ENCODE measurements at places on chromosomes 13 and 19.

- no peak for DNase-seq
These were observed 33.1 kb downstream of the RGCC start for GRCh38 chr13:41490371-41491015.

DNA sequence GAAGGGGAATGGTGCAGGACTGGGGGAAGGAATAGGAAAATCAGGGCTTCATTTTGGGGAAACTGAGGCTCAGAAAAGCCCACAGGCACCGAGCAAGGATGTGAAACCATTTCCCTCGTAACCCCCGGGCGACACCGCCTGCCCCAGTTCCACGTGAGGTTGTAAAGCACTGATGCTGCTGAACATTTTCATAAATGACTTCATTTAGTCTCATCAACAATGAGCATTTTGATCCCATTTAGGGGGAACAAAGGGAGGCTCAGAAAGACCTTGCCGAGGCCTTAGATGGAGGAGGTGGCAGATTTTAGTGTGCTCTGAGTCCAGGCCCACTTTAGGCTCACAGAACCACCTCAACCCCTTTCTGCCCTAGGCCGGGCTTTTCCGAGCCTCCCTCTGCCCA, 20.5 kb upstream of the FBXO27 start:
- no peak for DNase-seq

- DNase-seq = no peak
These were observed 1.1 kb upstream of the HMGB1 start for GRCh38 chr13:30466841-30467252.

DNA sequence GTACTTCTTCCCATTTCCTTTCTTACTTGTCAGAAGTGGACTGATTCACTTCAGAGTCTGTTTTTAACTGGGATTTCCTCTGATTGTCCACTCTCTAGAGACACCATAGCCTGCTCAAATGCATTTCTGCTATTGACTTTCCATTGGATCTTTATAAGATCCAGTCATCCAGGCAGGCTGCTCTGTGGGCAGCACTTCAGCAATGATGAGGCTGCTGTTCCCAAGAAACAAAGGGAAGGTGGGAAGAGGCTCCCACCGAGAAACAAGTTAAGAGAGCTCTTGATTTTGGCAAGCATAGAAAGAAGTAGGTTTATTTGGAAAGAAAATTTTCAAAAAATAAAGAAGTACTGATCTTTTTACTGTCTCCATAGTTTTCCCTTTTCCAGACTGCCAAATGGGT, 125.8 kb upstream of the STARD13 start:
- DNase-seq = no peak

DNA sequence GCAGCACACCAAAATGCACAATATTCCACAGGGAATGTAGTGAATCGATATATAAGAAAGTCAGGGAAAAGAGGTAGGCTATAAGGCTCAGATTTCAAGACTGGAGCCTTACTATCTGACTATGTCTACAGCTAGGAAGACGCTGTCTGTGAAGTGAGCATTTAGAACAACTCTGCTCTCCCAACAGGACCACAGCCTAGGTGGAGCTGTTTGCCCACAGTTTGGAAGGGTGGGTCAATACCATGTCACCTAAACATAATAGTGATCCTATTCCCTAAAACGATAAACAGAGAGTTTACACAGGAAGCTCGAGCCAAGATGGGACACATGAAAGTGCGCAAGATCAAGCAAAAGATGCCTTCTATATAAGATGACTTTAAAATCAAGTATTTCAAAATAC, 2486.0 kb upstream of the PCDH20 start:
- DNase-seq = no peak

- peak; percentile 58 for DNase-seq
These were observed 2.1 kb downstream of the FGF9 start for GRCh38 chr13:21672796-21673538.

GRCh38 chr13:53254500-53254899, 225.9 kb downstream of the OLFM4 start:
- DNase-seq = no peak

DNA sequence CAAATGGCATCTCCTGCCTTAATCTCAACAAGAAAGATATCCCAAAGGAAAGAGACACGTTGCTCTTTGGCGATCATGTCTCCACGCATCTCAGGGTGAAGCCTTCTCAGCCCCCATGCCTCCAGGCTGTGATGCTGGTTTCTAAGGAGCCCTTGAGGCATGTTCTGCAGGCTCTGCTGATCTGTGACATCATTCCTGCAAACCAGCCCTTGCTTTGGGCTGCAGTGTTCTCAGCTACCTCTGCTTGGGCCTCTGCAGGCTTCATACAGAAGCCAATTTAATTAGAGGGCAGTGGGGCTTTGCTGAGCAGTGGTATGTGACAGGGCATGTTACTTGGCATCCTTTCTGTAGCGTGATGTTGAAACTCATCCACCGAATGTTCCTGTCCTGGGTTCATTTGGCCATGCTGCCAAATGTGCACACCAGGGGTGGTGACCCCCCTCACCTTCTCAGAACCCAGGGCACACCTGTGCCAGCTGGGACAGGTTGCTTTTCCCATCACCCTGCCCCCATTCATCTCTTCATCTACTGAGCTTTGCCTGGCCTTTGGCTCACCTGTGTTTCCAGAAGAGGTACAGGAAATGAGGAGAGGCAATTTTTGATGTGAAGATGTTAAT, 230.9 kb downstream of the TEX29 start:
- DNase-seq = no peak

DNA sequence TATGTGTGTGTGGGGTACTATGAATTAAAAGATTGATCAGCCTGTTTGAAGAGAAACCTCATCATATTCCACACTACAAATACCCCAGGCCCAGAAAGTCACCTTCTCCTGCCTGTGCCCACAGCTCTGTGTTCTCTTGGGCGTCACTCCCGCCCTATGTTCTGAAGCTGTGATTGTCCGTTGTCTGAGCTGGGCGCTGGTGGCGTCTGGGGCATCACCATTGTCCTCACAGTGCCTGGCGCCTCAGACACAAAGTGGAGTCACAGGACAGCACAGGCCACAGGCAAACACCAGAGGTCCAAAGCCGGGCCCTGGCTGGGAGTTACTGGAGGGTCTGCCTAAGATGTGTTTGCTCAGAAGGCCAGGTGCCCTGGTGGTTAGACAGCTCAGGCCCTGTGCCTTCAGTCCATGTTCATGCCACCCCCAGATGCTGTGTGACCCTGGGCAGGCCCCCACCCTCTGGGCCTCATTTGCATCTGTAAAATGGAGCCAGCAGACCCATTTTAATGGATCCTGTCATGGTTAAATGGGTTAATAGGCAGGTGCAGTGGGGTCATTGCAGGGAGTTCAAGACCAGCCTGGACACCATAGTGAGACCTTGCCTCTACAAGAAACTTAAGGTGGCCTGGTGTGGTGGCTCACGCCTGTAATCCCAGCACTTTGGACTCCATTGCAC, 34.5 kb downstream of the DNM2 start:
- DNase-seq = no peak

DNA sequence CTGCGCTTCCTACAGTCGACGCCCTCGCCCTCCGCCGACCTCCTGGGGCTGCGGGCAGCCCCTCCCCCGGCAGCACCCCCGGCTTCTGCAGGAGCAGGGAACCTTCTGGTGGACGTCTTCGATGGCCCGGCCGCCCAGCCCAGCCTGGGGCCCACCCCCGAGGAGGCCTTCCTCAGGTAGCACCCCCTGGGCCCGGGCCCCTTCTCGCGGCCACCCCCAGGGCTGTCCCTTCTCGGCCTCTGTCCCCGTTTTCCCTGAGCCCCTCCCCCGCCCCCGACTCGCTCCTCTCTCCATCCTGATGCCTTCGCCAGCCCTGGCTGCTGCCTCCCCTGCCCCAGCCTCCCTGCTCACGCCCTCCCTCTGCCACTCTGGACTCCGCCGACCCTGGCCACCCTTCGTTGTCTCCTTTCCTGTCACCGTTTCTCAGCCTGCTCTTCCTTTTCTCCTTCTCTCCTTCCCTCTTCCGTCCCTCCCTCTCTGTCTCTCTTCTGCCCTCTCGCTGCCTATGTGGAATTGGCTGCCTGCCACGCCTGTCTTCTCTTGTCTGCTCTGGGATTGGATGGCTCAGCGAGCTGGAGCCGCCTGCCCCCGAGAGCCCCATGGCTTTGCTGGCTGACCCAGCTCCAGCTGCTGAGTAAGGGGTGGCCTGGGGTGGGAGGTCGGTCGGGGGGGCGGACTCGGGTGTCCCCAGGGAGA, 11.0 kb downstream of the FUZ start:
- peak; percentile 88 for DNase-seq

DNA sequence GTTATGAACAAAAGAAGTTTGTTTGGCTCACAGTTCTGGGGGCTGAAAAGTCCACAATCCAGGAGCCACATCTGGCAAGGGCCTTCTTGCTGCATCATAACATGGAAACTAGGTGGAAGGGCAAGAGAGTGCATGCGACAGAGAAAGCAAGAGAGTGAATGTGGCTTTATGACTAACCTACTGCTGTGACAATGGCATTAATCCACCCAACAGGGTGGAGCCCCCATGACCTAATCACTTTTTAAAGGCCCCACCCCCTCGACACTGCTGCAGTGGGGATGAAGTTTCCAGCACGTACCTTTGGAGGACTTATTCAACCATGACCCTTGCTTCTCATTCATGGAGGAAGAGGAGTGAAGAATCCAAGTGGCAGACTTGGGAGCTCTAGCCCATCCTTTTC, 30.0 kb upstream of the RFXAP start:
- DNase-seq = no peak

GRCh38 chr13:74476365-74476764, 342.2 kb upstream of the KLF12 start:
- DNase-seq = no peak

DNA sequence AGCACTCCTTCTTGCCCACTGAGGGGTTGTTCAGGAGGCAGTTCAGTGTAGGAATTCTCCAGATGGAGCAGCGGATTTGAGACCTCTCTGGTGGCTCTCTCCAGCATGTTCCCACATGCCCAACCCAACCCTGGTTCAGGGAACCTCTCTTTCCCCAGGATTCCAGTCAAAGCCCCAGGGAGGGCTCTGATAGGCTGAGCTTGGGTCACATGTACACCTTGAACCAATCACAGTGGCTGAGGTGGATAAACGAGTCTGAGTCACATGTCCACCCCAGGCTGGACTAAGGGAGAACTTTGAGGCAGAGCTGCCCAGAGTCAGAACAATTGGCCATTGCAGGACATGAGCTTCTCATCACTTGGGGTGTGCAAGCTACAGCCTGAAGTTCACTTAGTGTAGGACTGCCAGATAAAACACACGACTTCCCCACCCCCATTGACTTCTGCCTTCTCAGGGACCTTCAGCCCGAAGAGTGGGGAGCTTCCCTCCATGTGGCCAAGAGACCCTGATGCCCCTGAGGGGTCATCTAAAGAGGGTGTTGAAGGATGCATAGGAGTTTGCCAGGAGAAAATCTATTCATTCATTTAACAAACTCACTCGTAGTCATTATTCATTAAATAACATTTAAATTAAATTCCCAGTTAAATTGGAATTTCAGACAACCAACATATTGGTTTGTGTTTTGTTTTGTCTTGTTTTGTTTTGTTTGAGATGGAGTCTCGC, 4.0 kb upstream of the MAST3 start:
- no peak for DNase-seq

- DNase-seq = no peak
These were observed 899.5 kb upstream of the SLC10A2 start for GRCh38 chr13:103965506-103966243.

GRCh38 chr13:32537580-32538142, 934 bp downstream of the N4BP2L2 start:
- no peak for DNase-seq

DNA sequence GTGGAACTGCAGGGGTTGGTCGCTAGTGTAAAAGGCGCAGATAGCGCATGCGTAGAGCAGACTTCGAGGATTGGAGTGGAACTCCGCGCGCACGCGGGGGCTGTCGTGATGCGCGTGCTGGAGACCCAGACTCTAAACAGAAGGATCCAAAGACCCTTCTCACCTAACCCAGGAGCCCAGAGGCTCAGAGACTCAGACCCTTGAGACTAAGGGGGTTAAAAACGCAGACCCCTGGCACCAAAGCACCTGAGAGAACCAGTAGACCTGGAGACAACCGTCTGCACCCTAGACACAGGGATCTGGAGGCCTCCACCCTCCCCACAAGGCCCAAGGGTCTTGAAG, 567 bp upstream of the CTU1 start:
- no peak for DNase-seq

GRCh38 chr13:86960876-86961275, 710.3 kb upstream of the SLITRK5 start:
- no peak for DNase-seq

GRCh38 chr13:41897126-41897525, 63.8 kb downstream of the VWA8 start:
- no peak for DNase-seq

DNA sequence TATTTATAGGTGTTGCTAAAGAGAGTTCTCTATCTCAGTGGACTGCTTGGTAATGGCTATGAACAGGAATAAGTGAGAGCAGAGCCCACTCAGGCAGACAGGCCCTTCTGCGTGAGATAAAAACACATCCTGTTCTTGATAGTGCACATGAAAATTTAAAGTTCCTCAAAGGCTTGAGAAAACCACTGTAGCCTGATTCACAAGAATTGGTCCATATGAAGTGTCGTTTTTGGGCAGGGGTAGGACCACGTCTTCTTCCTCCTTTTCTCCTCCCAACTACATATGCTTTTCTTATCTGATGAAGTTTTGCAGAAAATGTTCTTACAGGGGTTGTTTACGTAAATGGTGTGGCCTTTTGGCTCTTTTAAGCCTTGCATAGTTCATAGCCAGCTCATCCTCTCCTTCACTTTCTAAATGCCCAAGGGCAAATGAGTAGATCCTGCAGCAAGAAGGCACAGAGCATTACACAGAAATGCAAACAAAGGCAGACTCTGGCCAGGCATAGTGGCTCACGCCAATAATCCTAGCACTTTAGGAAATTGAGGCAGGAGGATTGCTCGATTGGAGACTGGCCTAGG, 53.8 kb downstream of the RNF6 start:
- DNase-seq = no peak

- peak; percentile 48 for DNase-seq
These were observed 13.1 kb downstream of the RGL3 start for GRCh38 chr19:11405846-11406643.

DNA sequence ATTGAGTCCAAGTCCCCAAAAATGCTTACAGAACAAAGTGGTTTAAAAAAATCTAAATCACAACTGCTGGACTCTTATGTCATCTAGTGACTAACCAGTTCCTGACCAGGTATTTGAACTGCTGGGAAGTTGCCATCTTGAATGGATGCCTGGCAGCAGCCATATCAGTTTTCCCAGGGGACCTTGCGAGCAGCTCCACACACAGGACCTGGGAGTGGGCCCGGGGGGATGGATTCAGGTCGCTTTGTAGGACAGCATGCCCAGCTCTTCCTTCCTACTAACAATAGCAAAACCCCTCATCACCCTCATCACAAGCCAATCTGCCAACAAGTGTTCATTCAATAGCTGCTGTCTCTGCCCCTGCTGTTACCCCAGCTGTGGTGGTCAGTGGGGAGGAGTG, 65.3 kb downstream of the KCTD15 start:
- DNase-seq = no peak

DNA sequence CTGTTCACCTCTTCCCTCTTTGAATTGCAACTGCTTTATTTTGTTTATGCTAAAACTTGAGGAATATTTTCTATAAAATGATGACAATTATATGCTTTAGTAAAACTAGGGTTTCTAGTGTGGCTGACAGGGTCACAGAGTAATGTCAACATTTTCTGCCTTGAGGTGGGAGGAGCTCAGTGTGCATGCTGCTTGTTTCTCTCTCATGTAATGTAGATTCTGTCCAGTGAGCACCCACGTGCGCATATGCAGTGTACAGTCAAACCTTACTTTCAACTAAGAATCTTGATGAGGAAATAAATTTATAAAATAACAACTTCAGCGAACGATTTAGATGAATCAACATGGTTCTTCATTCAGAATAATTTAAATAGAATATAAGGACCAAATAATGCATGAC, 603.9 kb downstream of the PCDH17 start:
- no peak for DNase-seq
